ENCODE measurements at places on chromosomes 2 and 18.
A peak's percentile ranks its signal among the peaks of the same experiment; 100 is the strongest.

GRCh38 chr18:3998698-3999333, 456.3 kb downstream of the DLGAP1 start:
- DNase-seq: no peak

- no peak for DNase-seq
These were observed 4.5 kb upstream of the AQP12A start for GRCh38 chr2:240687045-240687740.

- no peak for DNase-seq
These were observed 61.8 kb downstream of the CXCR4 start for GRCh38 chr2:136055929-136056688.

DNA sequence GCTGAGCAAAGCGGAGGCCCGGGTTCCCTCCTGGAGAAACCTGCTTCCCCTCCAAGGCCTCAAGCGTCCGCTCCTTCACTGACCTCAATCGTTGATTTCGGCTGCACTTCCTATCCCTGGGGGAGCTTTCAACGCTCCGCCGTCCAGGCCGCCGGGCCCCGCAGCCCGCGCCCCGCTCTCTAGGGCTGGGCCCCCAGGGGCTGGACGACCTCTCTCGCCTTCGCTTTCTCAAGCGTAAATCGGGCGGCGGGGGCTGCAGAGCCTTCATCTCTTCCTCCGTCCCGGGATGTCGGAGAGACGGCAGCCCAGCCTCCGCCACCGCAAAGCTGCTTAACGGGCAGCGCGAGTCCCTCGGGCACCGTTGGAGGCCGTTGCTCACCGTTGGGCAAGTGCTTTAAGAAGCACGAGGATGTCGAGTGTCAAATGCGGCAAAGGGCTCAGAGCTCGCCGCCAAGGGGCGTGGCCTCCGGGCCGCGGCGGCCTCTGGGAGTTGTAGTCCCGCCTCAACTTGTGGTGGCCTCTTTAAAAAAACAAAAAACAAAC, 8.5 kb downstream of the HES6 start:
- DNase-seq: peak; percentile 65

GRCh38 chr2:9037166-9037565, 33.7 kb upstream of the MBOAT2 start:
- DNase-seq: no peak

- DNase-seq: no peak
These were observed 25.9 kb upstream of the GPR17 start for GRCh38 chr2:127619877-127620705.

- no peak for DNase-seq
These were observed 246.3 kb upstream of the RASGRP3 start for GRCh38 chr2:33230195-33230594.

- peak; percentile 87 for DNase-seq
These were observed 3.1 kb downstream of the BCL11A start for GRCh38 chr2:60550178-60550983.

- no peak for DNase-seq
These were observed 342.7 kb downstream of the CPS1 start for GRCh38 chr2:210899131-210899530.

DNA sequence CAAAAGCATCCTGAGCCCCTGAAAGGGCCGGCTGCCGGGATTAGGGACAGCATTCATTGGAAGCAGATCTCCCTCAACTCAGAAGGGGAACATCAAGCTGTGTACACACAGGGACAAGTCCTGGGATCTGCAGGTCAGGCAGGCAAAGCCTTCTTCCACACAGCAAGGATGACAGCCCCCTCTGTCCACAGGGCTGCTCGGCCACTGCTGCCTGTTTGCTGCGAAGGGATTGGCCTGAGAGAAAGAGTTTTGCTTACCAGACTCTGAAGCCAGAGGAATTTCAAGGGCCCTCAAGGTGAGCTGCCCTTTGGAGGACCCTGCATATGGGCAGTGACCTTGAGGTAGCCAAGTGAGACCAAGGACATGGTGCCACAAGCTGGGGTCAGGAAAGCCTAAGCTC, 11.1 kb downstream of the ZBTB7C start:
- DNase-seq: no peak

DNA sequence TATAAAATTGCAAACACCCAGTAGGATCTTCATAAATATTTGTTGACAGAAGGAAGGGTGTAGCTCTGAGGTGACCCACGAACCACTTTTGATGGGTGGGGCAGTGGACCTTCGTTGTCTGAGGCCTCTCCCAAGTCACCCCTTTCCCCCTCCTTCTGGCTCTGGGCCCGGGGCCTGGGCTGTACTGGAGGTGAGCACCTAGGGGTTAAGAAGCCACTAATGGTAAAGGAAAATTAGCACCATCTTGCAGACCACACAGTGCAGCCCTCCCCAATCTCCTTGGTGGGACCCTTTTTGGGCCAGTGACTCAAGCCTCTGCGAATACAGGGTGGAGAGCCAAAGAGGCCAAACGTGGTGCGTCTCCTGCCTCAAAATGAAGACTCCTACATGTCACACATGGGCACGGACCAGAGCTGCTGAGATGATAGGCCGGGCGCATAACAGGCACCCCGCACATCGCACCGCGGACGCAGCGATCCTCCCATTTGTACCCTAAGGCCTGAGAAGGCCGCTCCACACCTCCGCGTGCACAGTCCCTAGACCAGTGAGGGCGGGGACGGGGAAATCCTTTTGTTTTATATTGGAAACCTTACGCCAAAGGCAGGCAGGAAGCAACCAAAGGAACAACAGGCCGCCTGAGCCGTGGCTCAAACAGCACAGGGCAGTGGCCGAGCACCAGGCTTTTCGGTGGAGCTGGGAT, 31.9 kb upstream of the ATP6V1B1 start:
- DNase-seq: no peak

- DNase-seq: no peak
These were observed 13.4 kb upstream of the NMI start for GRCh38 chr2:151302879-151303278.

DNA sequence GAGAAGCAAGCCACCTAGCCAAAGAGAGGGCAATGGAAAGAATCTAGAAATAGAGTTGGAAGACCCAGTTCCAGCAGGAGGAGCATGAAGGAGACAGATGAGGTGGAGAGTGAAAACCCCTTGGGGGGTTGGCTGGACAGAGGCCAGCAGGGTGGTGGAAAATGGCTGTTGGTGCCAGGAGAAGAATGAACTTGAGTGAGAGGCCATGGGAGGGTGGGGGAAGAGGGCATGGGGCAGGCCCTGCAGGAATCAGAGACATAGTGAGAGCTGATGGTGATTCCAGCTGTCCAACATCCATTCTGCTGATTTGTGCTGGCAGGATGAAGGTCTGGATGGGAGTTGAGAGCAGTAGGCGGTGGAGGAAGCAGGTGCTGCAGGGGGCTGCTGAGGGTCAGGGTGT, 108.0 kb upstream of the TNP1 start:
- DNase-seq: no peak

- DNase-seq: no peak
These were observed 270.8 kb upstream of the AGAP1 start for GRCh38 chr2:235223011-235223410.

DNA sequence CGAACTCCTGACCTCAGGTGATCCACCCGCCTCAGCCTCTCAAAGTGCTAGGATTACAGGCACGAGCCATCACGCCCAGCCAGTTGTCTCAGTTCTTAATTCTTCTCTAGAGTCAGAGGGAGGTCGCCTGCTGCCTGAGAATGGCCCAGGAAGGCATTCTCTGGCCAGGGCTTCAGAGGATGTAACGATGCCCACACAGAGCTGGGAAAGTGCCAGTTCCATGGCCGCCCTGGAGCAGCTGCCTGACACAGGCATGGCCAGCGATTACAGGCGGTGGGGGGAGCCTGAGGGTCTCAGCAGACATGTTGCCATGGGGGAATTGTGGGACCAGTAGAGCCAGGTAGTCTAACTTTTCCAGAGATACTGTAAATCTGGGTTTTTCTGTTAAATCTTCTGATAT, 25.6 kb upstream of the DNMT3A start:
- no peak for DNase-seq

DNA sequence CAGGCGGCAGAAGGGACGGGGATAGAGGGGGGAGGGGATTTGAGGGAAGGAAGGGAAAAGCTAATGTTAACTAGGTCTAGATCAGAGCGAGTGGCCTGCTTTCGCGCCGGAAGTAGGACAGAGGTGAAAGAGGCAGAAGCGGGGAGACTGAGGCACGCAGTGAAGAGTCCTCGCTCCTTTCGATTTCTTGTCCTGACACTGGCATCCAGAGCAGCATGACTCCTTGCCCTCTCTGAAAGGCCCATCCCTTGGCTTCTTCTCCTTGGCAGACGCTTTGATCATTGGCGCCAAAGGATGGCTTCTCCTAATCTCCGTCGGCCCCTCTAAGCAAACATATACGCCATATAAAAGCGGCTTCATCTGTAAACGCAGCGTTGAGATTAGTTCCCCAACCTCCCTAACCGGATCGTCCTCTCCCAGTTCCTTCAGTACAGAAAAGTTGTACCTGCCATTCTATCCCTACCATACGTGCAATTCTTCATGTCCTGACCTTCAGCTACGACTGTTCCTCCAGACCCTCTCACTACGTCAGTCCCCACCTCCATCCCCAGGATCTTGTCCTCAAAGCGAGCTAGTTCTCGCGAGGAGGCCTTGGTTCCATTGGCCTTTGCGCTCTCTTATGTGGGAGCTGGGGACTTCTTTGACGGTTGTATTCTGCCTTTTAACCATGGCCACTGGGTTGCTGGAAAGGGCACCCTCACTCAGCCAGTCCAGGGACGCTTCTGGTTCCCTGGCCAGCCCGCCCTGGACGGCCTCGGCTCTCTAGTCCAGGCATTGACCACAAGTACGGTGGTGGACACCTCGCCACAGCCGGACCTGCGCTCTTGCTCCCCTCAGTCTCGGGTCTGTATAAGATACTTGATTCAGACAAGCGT, 857 bp upstream of the NEUROD1 start:
- DNase-seq: no peak

GRCh38 chr2:109408043-109408335, 205.8 kb downstream of the SEPTIN10 start:
- no peak for DNase-seq

DNA sequence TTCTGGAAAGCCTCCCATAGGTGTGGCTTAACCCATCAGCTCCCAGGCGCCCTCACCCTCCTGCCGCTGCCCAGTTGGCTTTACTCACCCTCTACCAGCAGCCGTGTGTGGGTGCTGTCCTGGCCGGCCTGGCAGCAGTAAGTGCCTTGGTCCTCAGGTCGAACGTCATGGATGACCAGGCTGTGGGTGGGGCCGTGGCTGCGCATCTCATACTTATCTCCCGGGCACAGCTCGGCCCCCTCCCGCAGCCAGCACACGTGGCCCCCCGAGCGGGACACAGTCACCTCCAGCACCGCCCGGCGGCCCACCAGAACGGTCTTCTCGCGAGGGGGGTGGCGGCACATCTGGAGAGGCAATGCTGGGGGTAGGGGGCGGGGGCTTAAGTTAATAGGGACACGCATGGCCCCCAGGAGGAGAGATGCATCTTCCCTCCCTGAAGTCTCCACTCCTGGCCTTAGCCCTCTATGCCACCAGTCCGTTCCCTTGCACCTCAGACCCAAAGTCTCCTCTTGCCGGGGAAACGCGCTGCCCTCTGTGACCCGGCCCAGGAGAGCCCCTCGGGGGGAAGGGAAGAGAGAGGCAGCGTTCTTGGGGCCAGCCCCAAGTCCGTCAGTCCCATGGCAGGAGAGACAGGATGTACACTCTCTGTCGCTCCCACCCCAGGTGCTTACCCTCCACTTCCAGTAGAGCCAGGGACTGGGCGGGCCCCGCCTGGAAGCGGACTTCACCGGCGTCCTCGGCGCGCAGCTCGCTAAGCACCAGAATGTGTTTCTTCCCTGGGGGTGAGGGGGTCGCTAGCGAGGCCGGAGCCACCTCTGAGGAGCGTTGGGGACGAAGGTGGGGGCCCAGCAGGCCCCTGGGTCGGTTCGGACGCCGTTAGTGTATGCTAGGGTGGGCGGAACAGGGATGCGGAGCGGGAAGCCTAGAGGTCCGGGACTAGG, 7.9 kb downstream of the TMEM198 start:
- DNase-seq: peak; percentile 62

DNA sequence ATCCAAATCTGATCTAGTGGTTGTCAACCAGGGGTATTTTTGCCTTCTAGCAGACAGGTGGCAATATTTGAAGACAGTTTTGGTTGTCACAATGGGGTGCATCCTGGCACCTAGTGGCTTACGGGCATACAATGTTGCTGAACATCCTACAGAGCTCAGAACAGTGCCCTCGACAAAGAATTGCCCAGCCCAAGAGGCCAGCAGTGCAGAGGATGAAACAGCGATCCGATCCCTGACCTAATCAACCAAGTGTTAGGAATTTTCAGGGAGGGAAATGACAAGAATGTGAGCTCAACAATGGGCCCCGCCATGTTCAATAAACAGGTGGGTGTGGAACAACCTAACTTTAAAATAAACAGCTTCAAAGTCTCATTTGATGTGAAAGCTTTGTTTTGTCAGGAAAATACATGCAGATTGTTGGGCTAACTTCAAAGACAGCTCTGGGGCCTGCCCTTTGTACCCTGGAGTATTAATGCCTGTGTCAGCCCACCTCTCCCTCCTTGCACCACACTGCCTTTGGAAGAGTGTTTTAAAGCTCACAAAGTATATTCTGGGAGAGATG, 22.5 kb upstream of the SCYGR5 start:
- DNase-seq: no peak

DNA sequence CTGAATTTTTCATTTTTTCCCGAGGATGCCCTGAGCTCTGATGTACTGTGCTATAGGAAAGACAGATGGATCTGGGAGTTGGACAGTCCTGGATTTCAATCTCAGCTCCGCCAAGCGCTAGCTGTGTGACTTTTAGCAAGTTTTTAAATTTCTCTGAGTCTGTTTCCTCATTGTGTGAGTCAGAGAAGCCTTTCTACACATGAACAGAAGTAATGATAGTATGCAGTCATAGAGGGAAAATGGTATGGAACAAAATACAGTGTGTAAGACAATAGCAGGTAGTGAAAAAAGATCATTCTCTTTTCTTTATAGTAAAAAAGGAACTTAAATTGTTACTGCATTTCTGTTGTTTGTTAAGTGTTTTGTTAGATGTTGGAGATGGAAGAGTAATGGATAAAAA, 52.4 kb upstream of the PPM1B start:
- no peak for DNase-seq

DNA sequence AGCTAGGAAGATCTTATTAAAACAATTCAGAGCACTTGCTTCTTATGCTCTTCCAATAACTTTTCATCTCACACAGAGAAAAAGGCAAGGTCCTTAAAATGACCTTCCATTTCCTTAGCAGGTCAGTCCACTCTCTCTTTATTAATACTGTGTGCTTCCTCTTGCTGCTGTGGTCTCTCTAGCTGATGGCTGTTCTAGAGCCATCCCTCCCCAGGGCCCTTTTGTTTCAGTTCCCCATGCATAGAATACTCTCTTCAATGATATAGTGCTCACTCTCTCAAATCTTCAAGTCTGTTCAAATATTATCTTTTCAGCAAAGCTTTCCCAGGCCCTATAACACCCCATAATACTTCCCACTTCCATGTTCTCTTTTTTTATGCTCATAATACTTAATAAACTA, 469.3 kb downstream of the METTL4 start:
- no peak for DNase-seq

- DNase-seq: no peak
These were observed 11.8 kb downstream of the ERFE start for GRCh38 chr2:238170386-238171071.

DNA sequence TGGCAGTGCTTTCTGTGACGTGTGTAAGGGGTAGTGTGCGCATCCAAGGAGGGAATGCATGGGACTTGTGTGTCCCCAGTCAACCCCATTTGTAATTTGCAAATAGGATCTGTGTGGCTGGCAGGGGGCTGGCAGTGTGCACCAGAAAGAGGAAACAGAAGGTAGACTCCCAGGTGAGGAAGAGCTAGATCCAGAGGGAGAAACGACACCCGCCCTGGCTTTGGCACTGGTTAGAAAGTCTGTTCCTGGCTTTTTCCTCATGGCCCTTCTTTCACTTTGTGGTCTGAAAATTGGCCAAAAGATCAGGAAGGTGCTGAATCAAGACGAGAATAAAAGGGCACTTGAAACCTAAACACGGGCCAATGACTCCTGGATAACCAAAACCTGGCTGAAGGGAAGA, 33.3 kb downstream of the PRKCE start:
- DNase-seq: no peak

Measured in NT2/D1 (cell line).